ENCODE measurements at places on chromosomes 16 and 17.

- no peak for DNase-seq
Measured at GRCh38 chr16:86259499-86259898, 250.8 kb upstream of the FOXF1 start.

GRCh38 chr16:70381604-70382342, 35.1 kb downstream of the DDX19A start:
- DNase-seq: no peak

DNA sequence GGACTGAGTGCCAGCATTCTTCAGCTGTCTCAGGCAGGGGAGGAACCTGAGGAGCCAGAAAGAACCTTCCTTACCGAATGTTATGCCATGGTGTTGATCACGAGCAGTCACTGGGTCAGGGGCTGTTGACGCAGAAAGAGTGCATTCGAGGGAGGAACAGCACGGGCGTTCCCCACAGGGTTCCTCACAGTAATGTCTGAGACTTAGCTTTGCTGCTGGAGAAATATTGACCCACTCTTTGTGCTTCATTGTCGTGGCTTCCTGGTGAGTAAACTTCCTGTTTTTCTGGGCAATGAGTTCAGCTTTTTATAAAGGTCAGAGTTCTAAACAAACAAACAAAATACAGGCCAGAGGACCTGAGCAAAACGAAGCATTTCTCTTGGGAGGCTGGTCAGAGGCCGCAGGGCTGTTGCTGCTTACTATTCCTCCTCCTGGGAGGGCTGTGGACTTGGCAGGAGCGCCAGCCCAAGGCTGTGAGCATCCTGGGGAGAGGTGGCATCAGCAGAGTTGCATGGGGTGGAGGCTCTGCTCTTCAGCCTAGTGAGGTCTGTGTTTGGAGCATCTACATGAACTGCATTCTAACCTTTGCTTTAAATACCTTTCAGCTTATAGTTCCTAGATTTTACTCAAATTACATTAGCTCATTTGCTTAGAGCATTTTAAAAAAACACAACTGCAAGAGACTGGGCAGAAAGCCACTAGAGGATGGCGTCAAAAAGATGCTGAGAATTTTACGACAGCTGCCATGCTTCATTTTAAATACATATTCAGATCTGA, 143.1 kb upstream of the CACNG5 start:
- peak; percentile 67 for DNase-seq

- DNase-seq: no peak
Measured at GRCh38 chr16:497258-497657, 30.3 kb upstream of the CAPN15 start.

- peak; percentile 66 for DNase-seq
Measured at GRCh38 chr16:2194852-2195321, 1.5 kb downstream of the CASKIN1 start.

GRCh38 chr17:32553168-32553567, 66.4 kb downstream of the CDK5R1 start:
- DNase-seq: no peak

GRCh38 chr16:30737794-30738648, 10.2 kb upstream of the PHKG2 start:
- DNase-seq: no peak

- peak; percentile 85 for DNase-seq
Measured at GRCh38 chr17:71801301-71801700, 319.5 kb upstream of the SOX9 start.

- DNase-seq: peak; percentile 60
Measured at GRCh38 chr17:70906808-70907207, 737.5 kb downstream of the KCNJ2 start.

All from astrocyte of the hippocampus (primary cell).